ENCODE measurements at places on chromosomes 6 and 20. TPM values are rescaled to one million over a fixed set of nuclear protein-coding genes. Genes with fewer than 3 reads are reported as not detected.

DNA sequence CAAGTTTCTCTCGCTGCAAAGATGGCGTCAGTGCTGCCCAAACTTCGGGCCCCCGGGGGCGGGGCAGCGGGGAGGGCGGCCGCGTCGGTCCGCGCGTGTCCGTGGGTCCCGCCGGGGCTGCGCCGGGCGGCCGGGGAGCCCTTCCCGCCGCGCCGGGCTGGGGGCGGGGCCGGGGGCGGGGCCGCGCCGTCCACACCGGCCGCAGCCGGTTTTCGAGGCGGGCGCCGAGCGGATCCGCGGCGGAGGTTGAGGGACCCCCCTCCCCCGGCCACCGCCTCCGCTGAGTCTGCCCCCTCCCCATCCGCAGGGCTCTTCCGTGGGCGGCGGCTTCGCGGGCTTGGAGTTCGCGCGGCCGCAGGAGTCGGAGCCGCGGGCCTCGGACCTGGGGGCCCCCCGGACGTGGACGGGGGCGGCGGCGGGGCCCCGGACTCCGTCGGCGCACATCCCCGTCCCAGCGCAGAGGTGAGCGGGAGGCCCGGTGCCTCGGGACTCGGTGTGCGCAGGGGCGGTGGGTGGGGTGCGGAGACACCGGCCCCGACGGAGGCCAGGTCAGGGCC lies 572 bp downstream of the SLC2A4RG start:
- H3K4me1 ChIP-seq = peaks cover 43% of the 10 kb centered on the region
- DNase-seq = peak; percentile 49
- H3K27me3 ChIP-seq = no peaks in the 10 kb centered on the region

DNA sequence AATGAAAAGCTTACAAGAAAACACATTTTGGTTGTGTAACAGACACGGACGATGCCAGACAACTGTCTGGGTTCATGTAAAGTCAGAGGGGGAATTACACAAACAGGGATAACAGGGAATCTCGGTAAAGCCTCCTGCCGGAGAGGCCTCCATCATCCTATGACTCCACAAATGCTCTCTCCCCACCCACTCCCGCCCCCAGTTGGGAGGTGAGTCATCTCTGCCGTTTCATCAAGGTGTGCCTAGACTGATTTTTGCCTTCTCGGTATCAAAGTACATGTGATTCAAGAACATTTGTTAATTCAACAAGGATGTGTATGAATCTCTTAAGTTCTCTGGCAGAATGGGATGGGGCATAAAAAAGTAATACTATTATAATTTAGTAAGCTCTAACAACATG lies 304.9 kb upstream of the PRDM1 start:
- H3K4me3 ChIP-seq = no peak overlapping the region
- no peaks in the 10 kb centered on the region for H3K36me3 ChIP-seq
- H3K4me1 ChIP-seq = no peaks in the 10 kb centered on the region
- no peaks in the 10 kb centered on the region for H3K27me3 ChIP-seq
- H3K27ac ChIP-seq = no peak overlapping the region

- no peak overlapping the region for H3K4me3 ChIP-seq
- H3K27ac ChIP-seq = no peak overlapping the region
- H3K27me3 ChIP-seq = no peaks in the 10 kb centered on the region
- H3K36me3 ChIP-seq = no peaks in the 10 kb centered on the region
- peaks cover 8% of the 10 kb centered on the region for H3K4me1 ChIP-seq
Observed at GRCh38 chr6:168393126-168393870, 47.7 kb upstream of the SMOC2 start.

GRCh38 chr20:440636-441035 lies 21.7 kb downstream of the TBC1D20 start:
- no peaks in the 10 kb centered on the region for H3K27me3 ChIP-seq
- H3K4me1 ChIP-seq = no peaks in the 10 kb centered on the region
- no peak for DNase-seq
- no peak overlapping the region for H3K4me3 ChIP-seq
- H3K36me3 ChIP-seq = peaks cover 21% of the 10 kb centered on the region
- no peak overlapping the region for H3K27ac ChIP-seq

DNA sequence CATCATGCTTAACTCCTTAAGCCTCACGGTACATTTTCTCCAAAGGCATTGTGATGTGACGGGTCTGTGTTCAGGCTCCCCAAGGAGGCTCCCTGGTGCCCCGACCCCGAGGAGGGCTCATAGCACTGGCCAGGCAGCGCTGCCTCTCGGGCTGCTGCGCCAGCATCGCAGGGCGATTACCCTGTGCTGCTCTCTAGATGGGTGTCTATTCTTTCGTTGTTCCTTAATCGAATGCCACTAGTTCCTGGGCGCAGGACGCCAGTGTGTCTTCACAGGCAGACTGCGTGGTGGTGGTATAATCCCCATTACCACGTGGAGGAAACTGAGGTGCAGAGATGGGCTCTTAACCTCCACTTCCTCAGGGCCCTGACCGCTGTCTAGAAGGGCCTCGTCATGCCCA lies 267.4 kb downstream of the CDH4 start:
- no peak overlapping the region for H3K4me3 ChIP-seq
- H3K4me1 ChIP-seq = no peaks in the 10 kb centered on the region
- H3K27ac ChIP-seq = no peak overlapping the region
- no peaks in the 10 kb centered on the region for H3K27me3 ChIP-seq

DNA sequence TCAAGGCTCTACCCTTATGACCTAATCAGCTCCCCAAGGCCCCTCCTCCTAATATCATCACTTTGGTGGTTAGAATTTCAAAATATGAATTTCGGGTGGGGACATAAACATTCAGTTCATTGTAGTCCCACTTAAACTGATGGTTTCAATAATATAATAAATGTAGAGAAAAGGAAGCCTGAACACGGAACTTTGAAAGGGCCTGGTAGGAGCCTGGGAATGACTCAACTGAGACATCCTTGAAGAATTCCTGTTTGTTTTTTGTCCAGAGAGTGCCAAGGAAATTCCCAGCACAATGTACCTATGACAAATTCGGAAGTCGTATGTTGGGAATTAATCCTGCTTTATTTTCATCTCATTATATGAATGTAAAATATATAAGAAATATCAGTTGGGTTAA lies 457.9 kb downstream of the PLCB1 start:
- no peak overlapping the region for H3K4me3 ChIP-seq
- no peaks in the 10 kb centered on the region for H3K27me3 ChIP-seq

DNA sequence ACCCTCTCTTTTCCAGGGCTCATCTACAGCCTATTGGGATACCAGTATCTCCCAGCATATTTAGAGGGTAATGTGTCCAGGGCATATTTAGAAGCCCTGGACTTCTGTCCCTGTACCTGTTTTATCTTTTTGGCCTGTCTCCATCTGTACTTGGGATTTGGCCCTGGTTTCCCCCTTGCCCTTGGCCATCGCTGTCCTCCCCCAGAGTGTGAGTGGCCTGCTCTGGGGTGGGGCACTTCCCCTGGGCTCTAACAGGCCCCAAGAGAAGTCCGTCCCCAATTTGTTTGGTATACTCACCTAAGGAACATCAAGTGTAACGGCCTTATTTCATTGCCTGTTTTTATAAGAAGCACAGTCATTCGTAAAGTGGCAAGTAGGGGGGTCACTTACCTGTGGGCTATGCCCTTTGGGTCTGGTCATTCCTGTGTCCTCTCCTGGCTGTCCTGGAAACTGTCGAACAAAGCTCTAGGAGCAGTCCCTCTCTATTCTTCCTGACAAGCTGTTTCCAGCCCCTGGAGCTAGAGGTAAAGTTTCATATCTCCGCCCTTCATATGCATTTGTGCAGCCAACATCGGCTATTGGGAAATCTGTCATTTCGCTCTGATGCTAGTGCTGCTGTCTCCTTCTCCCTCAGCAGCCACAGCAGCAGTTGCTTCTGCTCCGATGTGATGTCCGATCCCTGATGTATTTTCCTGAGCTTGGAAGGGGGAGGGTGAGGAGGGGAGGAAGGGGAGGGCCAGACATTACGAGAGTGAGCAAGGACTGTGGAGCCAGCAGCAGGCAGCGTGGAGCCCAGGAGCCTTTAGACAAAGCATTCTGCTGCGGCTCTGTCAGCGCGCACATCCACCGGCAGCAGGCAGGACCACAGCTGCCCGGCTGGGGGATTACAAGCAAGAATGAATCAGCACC lies 83.4 kb downstream of the TCP11 start:
- H3K27ac ChIP-seq = no peak overlapping the region
- H3K27me3 ChIP-seq = no peaks in the 10 kb centered on the region
- H3K36me3 ChIP-seq = no peaks in the 10 kb centered on the region
- no peaks in the 10 kb centered on the region for H3K4me1 ChIP-seq
- H3K4me3 ChIP-seq = no peak overlapping the region

DNA sequence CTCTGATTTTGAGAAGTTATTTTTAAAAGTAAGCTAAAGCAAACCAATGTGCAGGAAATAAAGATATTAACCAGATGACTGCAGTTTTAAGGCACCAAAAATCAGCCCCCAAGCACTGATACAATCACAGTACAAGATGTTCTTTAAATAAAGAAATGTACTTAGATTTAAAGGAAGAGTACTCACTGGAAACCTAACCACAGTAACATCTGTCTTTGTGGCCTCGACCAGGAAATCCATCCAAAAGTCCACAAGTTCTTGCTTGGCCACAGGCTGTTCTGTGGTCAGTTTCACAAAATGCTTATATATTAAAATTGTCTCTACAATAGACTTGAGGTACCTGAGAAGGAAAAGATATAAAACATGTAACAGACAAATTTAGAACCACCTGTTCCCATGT lies 105.9 kb upstream of the MAP7 start:
- no peak overlapping the region for H3K4me3 ChIP-seq
- H3K4me1 ChIP-seq = peaks cover 57% of the 10 kb centered on the region
- no peaks in the 10 kb centered on the region for H3K36me3 ChIP-seq
- no peak for DNase-seq
- H3K27me3 ChIP-seq = no peaks in the 10 kb centered on the region
- peak overlapping the region; percentile 23 for H3K27ac ChIP-seq

DNA sequence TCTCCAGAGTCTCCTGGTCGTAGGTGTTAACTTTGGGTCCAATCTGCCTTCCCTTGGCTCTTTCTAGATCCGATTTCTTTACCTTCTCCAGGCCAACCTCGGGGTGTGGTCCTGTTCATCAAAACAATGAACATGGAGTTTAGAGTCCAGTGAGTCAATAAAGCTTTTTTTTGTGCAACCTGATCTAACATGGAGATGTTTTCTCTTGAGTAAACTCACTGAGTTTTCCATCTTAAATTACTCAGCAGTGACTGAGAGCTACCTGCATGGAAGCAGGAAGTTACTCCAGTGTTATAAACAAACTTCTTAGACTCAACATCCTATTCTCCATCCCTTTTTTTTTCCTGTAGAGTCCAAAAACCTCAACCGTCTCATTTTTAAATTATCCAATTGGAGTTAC lies 14.9 kb upstream of the SLC22A1 start:
- H3K27me3 ChIP-seq = no peaks in the 10 kb centered on the region
- H3K36me3 ChIP-seq = peaks cover 16% of the 10 kb centered on the region
- H3K4me1 ChIP-seq = no peaks in the 10 kb centered on the region
- H3K4me3 ChIP-seq = no peak overlapping the region
- H3K27ac ChIP-seq = no peak overlapping the region

- H3K4me1 ChIP-seq = no peaks in the 10 kb centered on the region
- no peaks in the 10 kb centered on the region for H3K27me3 ChIP-seq
- H3K36me3 ChIP-seq = no peaks in the 10 kb centered on the region
- H3K4me3 ChIP-seq = no peak overlapping the region
Observed at GRCh38 chr20:10611357-10611756, 62.4 kb downstream of the JAG1 start.

DNA sequence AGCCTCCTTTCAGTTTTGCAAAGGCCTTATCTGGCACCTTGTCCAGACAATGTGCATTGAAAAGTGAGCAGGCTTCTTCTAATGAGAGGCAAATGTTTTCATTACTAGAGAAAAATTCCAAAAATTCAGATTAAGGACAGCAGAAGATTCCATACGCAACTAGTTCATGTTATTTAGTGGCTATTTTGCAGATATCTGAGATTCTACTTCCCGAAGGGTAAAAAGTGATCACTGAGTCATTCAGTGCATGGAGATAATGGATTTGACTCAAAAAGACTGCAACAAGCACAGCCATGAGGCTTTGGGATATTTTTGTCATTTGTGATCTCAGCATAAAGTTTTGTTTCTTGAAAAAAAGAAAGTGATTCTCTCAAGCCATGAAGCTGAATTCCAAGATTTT lies 29.9 kb downstream of the METTL24 start:
- no peak overlapping the region for H3K27ac ChIP-seq
- DNase-seq = no peak
- H3K27me3 ChIP-seq = no peaks in the 10 kb centered on the region
- no peaks in the 10 kb centered on the region for H3K36me3 ChIP-seq
- no peak overlapping the region for H3K4me3 ChIP-seq
- H3K4me1 ChIP-seq = peaks cover 42% of the 10 kb centered on the region

DNA sequence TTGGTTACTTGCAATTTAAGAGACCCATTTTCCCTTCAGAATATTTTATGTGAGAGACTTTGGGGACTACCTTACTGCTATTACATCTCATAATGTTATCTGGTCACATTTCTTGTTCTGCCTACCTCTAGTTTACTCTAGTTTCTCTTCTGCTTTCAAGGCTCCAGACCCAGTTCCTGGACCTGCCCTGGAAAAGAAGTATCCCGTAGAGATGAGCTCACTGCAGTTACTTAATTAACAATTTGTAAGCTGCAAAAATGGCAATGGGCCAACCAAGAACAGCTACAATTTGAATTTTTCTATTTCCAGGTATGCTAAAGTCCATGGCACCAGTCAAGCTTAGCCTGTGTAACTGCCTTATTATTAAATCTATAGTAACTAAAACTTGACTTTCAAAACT lies 25.0 kb downstream of the TAB2 start:
- H3K36me3 ChIP-seq = no peaks in the 10 kb centered on the region
- no peak overlapping the region for H3K4me3 ChIP-seq
- no peak overlapping the region for H3K27ac ChIP-seq
- H3K27me3 ChIP-seq = no peaks in the 10 kb centered on the region
- peaks cover 41% of the 10 kb centered on the region for H3K4me1 ChIP-seq

DNA sequence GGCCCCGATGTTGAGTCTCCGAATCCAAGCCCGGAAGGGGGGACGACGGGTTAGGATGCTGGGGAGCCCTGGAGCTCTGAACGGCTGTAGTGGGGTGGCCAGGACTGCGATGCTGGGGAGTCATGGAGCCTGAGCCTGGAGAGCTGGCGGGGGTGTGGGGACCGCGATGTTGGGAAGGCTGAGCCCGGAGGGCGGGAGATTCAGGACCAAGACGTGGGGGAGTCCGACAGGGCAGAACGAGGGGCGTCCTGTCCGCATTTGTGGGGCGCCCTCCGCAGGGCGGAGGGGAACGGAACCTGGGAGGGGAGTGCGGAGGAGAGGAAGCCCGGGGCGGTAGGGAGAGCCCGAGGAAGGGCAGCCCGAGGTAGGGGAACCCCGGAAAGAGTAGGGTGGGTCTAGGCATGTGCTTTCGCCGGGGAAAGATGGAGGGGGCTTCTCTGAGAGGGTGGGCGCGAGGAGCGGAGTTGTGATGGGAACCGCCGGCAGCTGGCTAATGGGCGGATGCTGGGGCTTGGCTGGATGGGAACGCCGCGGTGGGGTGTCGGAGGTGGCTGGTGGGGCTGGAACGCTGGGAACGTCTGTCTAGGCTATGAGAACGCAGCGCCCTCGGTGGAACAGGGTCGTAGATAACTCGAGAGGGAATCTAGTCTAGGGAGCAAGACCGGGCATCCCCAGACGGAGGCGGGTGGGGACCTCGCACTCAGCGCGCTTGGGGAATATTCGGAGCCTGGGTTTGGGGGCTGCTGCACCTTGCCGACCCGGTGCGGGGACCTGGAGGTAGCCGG lies 684 bp downstream of the PAQR8 start:
- DNase-seq = peak; percentile 10
- peak overlapping the region; percentile 67 for H3K27ac ChIP-seq
- peaks cover 12% of the 10 kb centered on the region for H3K4me1 ChIP-seq
- no peaks in the 10 kb centered on the region for H3K36me3 ChIP-seq
- H3K4me3 ChIP-seq = peak overlapping the region; percentile 66
- H3K27me3 ChIP-seq = no peaks in the 10 kb centered on the region

The TMEM217 gene
- not detected for total RNA-seq

The PPP1R3G gene
- not detected for total RNA-seq
